Suppressor macrophage treated with lipopolysaccharide for 1 hour (primary cell): ENCODE measurements at places on chromosomes 3 and 15.

GRCh38 chr3:160044121-160044520, 55.5 kb downstream of the IL12A start:
- DNase-seq: no peak

GRCh38 chr3:109118584-109118983, 650 bp upstream of the MORC1 start:
- DNase-seq: no peak

- DNase-seq: no peak
Observed at GRCh38 chr15:89707577-89707976, 17.0 kb downstream of the WDR93 start.

- DNase-seq: no peak
Observed at GRCh38 chr15:74208901-74209559, 6.4 kb upstream of the STRA6 start.
